Esophagus muscularis mucosa (tissue), 4 donors: ENCODE measurements at places on chromosomes 1 and 21.

DNA sequence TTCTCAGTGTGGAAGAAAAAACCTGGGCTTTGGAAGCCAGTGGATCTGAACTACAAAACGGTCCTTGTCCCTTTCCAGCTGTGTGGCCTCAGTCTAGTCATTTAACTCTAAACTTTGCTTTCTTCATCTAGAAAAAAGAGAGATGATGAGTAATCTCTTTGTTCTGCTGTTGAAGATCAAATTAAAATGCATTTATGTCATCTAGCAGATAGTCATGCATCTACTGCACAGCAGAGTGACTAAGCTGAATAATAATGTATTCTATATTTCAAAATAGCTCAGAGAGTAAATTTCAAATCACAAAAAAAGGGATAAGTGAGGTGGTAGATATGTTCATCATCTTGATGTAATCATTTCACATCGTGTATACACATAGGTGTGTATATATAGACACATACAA lies 473.2 kb downstream of the DSCAM start:
- DNase-seq: no peak

- DNase-seq: no peak
Observed at GRCh38 chr1:154406886-154407197, 1.7 kb downstream of the IL6R start.

- DNase-seq: no peak
Observed at GRCh38 chr1:241411056-241411775, 54.2 kb upstream of the RGS7 start.

DNA sequence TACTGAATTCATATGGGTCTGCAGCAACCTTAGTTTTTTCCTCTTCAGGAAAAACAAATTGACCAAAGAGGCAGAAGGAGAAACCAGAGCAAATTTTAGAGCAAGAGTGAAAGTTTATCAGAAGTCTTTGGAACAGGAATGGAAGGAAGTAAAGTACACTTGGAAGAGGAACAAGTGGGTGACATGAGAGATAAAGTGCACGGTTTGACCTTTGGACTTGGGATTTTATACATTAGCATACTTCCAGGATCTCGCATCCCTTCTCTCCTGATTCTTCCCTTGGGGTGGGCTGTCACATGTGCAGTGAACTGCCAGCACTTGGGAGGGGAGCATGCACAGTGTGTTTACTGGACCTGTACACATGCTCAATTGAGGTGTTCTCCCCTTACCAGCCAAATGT lies 754.8 kb upstream of the ADAMTS5 start:
- DNase-seq: no peak

- no peak for DNase-seq
Observed at GRCh38 chr1:21324368-21325141, 34.3 kb upstream of the ECE1 start.

GRCh38 chr1:178457651-178458050 lies 39.1 kb downstream of the CLEC20A start:
- DNase-seq: no peak

DNA sequence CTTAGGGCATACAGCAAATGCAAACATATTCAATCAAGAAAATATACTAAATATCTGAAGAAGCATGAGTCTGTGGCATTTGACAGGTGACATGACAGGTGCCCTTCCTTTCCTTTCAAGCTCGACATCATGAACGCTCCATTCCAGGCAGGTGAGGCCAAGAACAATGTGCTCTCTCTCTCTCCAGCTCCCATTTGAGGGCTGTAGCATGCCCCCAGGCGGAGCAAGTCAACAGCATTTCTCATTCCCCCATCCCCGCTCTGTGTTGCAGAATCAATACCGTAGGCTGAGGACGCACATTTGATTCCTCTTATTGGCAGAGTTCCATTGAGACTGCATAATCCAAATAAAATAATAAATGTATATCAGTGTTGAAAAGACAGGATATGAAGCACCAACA lies 24.6 kb upstream of the PLPPR4 start:
- DNase-seq: no peak

DNA sequence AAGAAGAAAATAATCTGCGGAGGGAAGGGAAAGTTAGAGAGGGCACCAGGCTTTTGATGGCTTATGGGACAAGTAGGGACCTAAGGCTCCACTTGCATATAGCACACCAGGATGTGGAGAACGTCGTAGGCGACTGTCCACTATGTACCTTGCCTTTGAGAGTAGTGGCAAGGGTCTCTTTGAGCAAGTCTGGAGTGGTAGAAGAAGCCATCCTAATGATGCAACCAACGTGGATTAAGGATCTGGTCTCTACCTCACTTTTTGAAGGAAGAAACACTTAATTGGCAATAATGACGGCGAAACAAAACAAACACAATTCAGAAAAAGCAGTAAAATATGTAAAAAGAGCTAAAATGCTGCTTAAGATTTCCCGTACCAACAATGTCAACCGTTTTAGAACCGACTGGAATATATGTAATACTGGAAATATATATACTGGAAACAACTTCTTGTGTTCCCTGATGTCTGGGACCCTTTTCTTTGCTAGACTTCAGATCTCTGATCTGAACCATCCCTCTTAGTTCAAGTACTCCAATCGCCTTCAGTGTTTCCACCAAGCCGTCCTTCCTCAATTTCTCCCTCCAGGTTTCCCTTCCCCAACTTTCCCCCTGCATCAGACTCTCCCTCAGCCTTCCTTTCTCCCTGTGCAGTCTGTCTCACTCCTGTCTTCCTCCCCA lies 821 bp upstream of the KHDRBS1 start:
- DNase-seq: no peak

DNA sequence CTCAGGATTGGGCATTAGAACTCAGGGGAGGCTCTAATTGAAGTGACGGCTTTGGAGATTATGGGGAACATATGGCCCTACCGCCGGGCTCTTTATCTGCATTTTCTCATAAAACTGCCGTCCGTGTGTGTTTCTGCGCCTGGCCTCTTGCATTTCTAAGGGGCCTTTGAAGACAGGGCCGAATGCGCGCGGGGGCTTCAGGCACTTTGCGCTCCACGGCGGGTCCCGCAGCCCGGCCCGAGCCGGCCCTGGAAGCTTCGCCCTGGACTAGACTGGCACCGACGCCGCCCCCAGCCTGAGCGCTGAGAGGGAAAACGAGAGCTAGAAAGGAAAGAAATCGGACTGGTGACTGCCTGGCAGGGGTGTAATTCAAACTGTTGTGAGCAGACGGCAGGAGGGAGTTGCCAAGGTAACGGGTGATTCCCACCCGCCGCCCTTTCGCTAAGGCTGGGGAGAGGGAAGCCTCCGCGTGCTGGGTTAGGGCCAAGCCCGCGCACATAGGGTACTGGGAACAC lies 120.7 kb downstream of the LMX1A start:
- DNase-seq: no peak

- no peak for DNase-seq
Observed at GRCh38 chr21:45022736-45023135, 51.6 kb upstream of the ADARB1 start.

DNA sequence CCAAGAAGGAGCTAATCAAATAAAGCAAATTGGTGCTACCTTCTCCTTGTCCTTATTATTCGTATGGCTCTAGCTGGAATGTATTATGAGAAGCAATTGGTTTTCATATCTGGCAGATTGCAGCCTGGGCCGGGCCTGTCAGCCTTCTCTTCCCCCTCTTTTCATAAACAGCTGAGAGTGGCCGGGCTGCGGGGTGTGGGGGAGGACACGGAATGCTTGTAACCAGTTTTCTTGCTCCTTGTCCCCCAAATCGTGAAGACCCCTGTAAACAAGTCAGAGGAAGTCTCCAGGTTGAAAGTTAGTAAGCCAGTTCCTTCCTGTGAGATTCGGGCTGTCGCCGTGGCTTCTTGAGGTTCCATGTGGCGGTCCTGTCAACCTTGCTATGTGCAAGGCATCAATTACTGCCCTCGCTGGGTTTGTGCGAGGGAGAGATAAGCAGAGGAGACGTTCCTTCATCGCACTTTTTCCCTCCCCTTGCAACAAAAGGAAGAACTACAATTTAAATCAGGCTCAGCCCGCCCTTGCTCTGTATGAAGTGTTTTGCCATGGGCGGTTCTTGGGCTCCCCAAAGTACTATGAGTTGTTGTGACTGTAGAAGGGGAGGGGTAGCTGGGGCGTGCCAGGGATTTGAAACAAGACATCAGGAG lies 450.7 kb downstream of the CAMTA1 start:
- DNase-seq: no peak

DNA sequence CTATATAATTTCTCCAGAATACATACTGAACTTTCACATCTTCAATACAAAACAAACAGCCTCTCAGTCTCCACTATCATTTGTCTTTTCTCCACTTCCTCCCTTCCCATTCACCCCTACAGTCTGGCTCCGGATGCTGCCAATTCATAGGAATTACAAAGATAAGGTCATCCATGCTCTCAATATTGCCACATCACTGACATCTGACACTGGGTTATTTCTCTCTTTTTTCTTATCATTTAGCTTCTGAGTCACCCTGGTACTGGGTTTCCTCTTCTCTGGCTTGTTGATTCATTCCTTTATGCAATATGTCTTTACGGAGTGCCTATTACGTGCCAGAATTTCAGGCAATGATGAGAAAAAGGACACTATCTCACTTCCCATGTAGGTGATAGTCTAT lies 3.1 kb upstream of the SH3BP5L start:
- no peak for DNase-seq

GRCh38 chr1:19552291-19553010 lies 67.1 kb upstream of the CAPZB start:
- DNase-seq: no peak

GRCh38 chr1:39398278-39399021 lies 93.0 kb upstream of the BMP8A start:
- DNase-seq: no peak

DNA sequence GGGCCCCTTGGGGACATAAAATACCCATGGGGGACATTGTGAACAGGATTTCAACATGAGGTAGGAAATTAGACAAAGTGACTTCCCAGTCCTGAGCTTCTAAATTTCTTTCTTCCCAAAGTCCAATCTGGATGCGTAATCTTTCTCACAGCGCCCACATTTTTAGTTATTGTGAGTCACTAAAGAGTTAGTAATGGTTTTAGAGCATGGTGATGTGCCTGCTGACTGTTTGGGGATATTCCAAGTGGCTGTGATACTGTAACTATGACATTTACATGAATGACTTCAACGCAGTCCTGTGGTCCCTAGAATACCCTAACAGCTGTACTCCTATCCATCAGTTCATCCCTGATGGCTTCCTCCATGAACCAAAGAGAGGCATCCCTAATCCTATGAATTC lies 224.0 kb upstream of the COA6 start:
- no peak for DNase-seq
